NCI-H1105 (cell line): ENCODE measurements at places on chromosomes 6 and 20.

DNA sequence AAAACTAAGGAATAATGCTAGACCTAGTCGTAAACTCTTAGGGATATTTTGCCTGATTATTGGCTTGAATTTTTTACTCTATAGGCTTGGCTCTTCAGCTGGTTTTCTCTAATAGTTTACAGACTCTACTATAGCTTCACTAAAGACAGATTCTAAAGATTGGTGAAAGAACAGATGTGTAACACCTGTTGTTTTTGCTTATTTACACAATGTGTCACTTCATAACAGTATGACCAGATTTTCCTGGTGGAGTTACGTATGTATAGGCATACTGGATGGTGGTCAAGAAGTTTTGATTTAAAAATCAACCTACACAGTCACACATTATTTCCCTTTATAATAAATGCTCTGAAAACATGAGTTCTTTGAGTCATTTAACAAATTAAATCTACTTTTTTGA, 4.8 kb downstream of the COL19A1 start:
- DNase-seq, result no peak

DNA sequence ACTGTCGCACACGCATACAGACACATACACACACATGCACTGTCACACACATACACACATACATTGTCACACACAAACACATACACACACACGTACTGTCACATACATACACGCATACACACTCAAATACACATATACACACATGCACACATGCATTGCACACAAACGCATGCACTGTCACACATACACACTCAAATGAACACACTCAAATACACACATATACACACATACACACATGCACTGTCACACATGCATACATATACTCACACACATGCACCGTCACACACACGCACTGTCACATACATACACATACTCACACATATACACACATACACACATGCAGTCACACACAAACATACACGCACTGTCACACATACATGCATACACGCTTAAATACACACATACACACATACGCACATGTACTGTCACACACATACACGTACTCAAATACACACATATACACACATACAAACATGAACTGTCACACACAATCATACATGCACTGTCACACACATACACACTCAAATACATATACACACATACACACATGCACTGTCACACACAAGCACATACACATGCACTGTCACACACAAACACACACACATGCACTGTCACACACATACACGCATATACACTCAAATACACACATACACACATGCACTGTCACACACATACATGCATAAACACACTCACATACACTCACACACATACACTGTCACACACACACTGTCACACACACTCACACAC, 548.6 kb upstream of the BTBD3 start:
- no peak for DNase-seq

DNA sequence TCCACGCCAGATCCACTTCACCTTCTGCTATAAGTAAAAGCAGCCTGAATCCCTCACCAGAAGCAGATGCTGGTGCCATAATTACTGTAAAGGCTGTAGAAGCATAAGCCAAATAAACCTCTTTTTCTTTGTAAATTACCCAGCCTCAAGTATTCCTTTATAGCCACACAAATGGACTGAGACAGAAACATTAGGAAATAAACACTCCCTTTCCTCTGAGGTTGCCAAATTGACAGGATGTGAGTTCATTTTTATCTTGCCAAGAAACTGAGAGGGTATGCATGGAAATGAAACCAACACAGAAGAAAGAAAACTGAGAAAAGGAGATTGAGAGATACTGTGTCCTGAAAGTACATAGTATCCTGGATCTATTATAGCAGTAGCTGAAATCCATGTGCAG, 481.2 kb downstream of the HAO1 start:
- no peak for DNase-seq

DNA sequence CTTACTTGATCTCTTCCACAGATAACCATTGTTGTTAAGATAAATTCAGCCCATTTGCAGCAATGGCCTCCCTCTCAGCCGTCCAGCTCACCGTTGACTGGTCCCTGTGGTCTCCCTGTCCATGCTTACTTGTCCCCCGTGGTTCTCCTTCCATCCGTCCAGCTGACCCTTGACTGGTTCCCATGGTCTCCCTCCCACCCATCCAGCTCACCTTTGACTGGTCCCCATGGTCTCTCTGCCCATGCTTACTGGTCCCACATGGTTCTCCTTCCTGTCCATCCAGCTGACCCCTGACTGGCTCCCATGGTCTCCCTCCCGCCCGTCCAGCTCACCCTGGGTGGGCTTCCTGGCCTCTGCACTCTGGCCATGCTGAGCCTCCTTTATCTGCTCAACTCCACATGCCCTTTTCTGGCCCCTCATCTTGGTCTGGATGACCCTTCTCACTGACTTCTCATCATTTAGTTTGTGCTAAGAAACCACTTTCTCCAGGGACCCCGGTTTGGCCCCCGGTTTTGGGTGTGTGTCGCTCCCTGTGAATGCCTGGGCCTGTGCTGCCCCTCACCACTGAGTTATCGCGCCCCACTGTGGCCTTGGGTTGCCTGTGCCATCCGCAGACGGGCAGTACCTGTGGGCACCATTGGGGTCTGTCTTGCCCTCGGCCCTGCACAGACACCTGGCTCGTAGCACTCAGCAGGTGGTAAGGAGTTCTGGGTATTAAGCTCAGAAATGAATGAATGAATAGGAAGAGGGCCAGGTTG, 146.4 kb downstream of the ERMARD start:
- DNase-seq, result no peak

DNA sequence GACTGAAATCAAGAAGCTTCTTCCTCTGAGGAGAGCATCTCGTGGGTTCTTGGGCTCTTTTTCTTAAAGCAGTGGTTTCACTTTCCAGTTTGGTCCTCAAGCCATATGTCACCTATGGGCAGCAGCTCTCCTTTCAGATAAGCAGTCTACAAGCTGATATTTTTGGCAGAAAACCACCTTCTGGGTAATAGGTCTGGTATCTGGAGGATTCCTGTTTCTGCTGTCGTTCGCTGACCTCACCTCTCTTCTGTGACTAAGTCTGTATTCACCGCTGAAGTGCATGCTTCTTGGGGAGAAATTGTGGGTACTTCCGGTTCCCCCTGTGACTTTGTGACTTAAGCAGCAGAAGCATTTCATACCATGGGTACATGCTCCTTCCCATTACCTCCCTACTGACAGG, 193.6 kb downstream of the EDN1 start:
- DNase-seq, result no peak

DNA sequence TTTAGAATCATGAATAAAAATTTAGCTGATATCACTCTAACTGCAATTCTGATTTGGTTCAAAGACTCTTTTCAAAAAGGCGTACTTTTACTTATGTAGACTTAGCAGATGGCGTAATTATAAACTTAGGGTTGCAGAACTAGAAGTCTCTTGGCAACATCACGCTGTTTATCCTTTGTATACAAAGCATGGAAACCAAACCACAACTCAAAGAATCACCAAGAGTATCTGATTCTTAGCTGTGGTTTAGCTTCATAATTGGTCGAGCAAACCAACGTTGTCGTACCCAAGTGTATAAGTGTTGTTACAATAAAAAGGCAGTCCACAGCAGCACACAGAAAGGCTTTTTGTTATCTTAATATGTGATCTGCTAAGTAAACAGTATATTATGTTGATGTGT, 18.2 kb downstream of the STMND1 start:
- DNase-seq, result no peak

- no peak for DNase-seq
These were observed 15.2 kb upstream of the ROS1 start for GRCh38 chr6:117440706-117441525.

- no peak for DNase-seq
These were observed 8.9 kb downstream of the SLC22A2 start for GRCh38 chr6:160249671-160250070.

DNA sequence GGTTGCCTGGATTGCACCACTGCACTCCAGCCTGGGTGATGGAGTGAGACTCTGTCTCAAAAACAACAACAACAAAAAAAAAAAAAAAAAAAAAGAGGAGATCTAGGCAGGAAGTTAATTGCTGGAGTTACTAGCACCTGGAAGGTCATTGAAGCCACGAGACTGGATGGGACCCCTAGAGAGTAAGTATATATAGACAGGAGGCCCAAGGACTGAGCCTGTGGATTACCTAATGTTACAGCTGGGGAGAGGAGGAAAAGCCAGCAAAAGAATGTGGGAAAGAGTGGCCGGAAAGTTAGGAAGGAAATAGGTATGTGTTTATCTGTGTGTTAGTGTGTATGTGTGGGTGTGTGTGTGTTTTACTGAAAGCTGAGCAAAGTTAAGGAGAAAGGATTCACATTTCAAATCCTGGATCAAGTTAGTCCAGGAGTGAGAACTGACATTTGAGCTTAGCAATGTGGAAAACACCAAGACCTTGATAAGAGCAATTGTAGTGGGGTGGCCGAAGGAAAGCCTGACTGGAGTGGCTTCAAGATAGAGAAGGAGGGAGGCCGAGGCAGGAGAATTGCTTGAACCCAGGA, 38.4 kb downstream of the ANKRD6 start:
- DNase-seq, result no peak

DNA sequence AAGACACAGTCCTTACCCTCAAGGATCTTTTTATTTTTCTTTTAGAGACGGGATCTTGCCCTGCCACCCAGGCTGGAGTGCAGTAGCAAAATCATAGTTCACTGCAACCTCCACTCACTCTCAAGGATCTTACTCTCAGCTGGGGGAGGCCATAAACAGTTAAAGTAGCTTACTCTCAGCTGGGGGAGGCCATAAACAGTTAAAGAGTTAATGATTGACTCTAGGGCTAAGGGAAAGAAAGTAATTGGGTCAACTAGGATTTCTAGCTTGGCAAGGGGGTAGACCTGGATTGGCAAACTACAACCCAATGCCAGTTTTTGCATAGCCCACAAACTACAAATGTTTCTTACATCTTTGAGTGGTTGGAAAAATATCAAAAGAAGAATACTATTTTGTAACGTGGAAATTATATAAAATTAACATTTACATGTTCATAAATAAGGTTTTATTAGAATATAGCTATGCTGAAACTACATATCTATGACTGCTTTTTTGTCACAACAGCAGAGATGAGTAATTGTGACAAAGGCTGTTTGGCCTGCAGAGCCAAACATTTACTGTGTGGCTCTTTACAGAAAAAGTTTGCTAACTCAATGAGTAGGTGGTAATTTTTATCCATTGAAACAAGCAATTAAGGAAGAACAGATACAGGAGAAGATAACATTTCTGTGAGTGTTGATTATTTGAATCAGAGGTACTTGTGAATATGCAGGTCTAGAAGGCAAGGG, 46.4 kb downstream of the PTPRA start:
- no peak for DNase-seq

DNA sequence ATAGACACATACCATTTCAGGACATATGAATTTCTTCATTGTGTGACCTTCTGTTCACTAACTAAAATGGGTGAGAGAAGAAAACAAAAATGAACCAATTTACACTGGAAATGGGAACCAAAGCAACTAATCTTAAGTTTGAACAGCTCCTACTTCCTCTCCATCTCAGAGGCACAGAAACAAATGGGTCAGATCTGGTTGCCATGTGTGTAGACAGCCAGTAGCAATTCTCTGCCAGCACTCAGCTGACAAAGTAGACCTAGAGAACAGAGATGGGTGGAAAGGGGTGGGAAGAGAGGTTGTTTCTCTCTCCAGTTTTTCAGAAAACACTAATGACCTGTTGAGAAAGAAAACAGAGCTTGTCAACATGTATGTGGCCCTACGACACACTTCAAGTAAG, 14.3 kb upstream of the POPDC3 start:
- DNase-seq, result no peak

DNA sequence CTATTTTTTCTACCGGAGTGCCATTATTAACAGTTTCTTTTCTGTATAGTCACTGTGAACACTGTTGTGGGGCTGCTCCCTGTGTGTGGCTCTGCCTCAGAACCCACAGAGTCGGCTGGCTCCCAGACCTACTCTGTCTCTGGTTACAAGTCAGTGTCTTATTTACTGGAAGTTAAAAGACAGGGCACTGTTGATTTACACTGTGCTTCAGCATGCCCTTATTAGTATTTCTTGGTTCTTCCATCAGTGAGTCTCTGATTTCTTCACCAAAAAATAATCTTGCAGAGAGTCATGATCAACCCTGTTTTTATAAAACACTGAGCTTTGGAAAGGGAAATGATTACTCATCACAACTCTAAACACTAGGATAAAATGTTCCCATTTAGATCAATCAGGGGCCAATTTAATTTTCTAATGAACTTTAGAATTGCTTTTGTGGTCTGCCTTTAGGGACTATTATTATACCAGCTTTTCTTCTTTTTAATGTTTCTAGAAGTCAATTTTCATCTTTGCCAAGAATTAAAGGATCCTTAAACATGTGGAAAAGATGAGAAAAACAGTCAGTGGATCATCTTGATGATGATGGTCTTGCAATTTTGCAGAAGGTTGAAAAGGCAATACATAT, 92.6 kb downstream of the UTRN start:
- DNase-seq, result no peak

- DNase-seq, result peak; percentile 99
These were observed 72.6 kb downstream of the INSM1 start for GRCh38 chr20:20440481-20440880.

DNA sequence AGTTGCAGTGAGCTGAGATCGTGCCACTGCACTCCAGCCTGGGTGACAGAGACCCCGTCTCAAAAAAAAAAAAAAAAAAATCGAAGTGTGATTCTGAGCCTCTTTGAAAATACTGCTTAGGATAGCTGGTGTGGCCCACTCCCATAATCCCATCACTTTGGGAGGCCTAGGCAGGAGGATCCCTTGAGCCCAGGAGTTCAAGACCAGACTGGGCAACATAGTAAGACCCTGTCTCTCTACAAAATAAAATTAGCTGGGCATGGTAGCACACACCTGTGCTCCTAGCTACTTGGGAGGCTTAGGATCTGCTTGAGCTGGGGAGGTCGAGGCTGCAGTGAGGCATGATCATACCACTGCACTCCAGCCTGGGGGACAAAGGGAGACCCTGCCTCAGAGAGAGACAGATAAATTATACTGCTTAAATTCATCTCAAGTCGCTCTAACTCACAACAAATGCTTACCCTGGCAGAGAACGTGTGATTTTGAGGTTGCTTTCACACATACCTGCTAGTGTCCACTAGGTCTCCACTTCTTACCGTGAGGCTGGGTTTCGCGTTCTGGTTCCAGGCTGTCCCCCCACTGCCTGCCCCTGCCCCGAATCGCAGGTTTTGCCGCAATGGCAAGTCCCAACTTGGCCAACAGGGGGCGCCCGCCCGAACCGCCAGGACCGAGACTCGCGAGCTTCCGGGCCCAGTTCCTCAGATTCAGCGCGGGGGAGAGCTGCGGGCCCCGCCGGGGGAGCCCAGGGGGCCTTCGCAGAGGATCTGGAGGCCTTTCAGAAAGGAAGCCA, 12.3 kb upstream of the TMC2 start:
- DNase-seq, result peak; percentile 73
